ENCODE measurements at places on chromosomes 2 and 18.
A peak's percentile ranks its signal among the peaks of the same experiment; 100 is the strongest.

- DNase-seq, result no peak
These were observed 487.5 kb downstream of the SUCLG1 start for GRCh38 chr2:83971547-83971946.

- no peak for DNase-seq
These were observed 412.3 kb upstream of the RGPD4 start for GRCh38 chr2:107414376-107414775.

DNA sequence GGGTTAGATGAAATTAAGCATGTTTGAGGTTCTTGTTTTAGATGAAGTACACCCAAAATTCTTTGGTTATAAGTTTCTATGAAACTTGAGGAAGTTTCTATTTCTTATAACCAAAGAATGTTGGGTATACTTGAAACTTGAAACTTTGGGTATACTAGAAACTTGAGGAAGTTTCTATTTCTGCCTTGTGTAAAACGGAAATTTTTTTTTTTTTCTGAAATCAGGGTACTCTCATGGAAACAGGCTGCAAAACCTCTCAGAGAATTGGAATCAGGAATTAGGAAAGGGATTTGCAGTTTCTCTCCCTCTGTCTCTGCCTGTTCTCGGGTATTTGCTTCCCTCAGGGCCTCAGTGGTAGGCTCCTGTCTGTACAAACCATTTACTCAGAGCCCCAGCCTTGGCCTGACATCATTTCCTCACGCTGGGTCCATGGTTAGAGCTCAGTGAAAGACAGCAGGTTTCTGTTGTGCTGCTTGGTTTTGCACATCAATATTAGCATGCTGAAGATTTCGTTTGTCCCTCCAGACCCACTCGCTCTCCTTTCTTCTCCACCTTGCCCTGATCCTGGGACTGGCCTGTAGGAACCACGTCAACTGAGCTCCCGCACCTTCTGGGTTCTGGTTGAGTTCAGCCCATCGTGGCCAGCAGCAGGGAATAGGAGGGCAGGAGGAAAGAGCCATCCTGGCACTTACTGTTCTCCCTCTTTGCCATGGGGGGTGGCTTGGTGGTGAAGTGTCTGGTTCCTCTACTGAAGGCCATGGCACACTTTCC lies 106.4 kb downstream of the POLR1A start:
- peak; percentile 51 for DNase-seq

- no peak for DNase-seq
These were observed 321.6 kb upstream of the HS6ST1 start for GRCh38 chr2:128640166-128640844.

GRCh38 chr18:71221405-71221804 lies 932.6 kb downstream of the SOCS6 start:
- no peak for DNase-seq

DNA sequence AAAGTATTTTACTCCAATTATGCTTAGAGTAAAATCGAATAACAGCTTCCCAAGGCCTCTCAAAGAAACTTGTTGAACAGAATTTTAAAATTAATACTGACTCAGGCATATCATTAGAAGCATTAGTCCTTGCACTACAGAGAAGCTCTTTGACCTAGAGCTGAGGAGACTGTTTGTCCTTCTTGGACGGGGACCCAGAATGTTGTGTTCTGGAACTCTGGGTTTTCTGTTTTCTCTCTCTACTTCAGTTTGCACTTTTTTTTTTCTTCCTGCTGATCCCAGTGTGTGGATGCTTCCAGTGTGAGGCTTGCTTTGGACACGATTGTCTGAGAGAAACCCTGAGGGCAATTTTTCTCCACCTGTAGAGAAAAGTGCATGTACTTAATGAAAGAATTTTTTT lies 847.6 kb downstream of the SOCS6 start:
- DNase-seq, result no peak

GRCh38 chr2:235898766-235899165 lies 269.4 kb downstream of the GBX2 start:
- DNase-seq, result no peak

GRCh38 chr2:13021470-13021957 lies 304.8 kb downstream of the TRIB2 start:
- peak; percentile 45 for DNase-seq

DNA sequence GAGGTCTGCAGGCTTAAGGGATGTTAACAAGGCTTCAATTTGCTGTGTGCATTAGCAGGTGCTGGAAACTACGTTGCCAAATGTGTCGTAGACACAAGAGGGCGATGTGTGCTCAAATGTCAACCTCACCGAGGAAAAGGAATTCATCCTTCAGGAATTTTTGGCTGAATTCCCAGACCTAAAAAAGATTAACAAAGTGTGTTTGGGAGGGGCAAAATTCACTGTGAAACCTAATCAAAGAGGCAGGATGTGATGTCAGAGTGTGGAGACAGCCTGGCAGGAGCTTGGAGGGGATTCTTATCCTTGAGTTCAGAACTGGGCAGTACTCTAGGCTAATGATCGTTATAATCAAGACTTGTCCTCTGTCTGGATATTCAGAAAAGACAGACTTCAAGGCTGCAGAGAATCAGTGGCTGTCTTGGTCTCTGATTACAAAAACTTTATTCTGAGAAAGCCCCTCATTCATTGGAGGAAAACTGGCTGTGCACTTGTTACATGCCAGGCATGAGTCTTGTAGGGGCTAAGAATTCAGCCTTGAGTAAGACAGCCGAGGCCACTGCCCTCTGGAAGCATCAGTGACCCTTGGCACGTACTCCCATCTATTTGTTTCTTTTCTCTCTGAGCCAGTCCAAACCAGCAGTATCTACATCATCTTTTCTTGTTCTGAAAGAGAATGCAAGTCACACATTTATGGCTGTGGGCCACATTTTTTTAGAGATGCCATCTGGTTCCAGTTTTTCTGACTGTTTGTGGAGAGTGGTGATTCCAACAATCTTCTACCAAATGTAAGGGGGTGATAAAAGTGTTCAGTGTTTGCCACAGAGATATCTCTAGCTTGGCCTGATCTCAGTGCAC lies 18.7 kb upstream of the SCYGR1 start:
- DNase-seq, result peak; percentile 96

GRCh38 chr2:69914950-69915945 lies at the start of gene MXD1:
Gene MXD1 (plus strand): TSS chr2:69915109. CDS start chr2:69915331, 222 bp downstream.
- peak; percentile 52 for DNase-seq

DNA sequence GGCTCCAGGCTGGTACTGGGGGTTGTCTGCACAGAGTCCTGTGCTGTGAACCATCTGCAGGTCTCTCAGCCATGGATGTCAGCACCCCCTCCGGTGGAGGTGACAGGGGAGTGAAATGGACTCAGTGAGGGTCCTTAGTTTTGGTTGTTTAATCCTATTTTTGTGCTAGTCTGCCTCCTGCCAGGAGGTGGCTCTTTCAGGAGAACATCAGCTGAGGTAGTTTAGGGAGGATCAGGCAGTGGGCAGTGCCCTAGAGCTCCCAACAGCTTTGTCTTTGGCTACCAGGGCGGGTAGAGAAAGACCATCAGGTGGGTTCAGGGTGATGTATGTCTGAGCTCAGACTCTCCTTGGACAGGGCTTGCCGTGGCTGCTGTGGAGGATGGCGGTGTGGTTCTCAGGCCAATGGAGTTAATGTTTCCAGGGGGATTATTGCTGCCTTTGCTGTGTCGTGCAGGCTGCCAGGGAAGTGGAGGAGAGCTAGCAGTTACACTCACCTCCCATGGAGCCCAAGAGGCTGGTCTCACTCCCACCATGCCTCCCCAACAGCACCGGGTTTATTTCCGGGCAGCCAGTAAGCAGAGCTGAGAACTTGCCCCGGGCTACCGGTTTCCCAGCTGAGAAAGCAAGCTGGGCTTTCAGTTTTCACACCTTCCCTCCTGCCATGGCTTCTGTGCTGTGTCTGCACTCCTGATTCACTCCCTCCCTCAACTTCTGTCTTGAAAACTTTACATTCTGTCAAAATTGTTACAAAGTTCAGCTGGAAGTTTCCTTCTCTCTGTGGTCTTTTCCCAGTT lies 563.4 kb downstream of the XIRP2 start:
- DNase-seq, result no peak

GRCh38 chr2:71850306-71850801 lies 297.3 kb downstream of the CYP26B1 start:
- DNase-seq, result no peak

GRCh38 chr2:95388856-95389244 lies 13.7 kb upstream of the FAHD2A start:
- DNase-seq, result no peak

GRCh38 chr18:42534313-42534712 lies 579.3 kb downstream of the PIK3C3 start:
- no peak for DNase-seq

- no peak for DNase-seq
These were observed 21.2 kb upstream of the MAL start for GRCh38 chr2:95004287-95004686.

DNA sequence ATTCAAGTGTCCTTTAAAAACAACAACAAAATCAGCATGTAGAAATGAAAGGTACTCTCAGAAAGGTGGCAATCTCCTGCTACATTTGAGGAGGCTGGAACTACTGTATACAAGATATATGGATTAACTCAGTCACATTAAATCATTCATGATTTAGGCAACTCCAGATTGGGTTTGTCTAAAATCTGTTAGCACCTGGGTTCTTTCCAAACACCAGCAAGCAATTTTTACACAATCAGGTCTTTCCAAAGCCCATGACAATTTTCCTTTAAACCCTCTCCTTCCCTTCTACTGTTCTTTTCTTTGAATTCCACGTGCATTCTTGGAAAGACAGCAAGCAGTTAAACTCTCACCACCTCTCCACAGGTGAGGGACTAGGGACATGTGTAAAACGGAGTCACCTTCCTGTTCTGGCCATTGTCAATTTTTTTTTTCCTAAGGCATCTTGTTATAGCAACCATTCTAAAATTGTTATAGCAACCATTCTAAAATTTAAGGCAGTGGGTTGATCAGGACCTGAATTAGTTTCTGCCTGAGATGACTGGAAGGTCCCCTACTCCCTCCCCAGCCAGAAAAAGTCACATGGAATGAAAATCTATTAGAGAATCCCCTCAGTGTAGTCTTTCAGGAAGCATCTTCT lies 113.9 kb downstream of the ANKRD44 start:
- DNase-seq, result no peak

DNA sequence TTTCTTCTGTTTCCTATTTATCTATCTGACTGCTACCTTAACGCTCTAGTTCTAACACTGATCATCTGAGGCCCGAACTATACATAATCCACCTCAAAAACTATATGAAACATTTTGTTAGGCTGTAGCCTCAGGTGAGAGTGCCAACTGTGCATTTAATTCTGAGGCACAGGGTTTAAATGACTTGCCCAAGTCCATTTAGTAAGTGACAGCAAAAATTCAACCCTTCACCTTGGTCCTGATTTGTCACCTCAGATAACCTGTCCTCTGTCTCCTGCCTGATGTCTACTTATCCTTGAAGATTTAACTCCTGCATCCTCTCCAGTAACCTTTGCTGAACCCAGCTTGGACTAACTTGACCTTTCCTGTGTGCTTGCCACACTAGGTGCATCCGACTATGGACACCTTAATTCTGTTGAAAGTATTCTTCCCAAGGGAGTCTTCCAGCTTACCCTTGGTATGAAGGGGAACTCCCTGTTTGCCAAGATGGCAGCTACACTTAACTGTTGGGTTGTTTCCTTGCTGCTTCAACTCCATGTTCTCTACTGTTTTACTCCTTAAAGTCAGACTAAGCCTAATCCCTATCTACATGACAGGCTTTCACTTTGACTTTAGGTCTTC lies 23.5 kb downstream of the CD302 start:
- DNase-seq, result no peak

DNA sequence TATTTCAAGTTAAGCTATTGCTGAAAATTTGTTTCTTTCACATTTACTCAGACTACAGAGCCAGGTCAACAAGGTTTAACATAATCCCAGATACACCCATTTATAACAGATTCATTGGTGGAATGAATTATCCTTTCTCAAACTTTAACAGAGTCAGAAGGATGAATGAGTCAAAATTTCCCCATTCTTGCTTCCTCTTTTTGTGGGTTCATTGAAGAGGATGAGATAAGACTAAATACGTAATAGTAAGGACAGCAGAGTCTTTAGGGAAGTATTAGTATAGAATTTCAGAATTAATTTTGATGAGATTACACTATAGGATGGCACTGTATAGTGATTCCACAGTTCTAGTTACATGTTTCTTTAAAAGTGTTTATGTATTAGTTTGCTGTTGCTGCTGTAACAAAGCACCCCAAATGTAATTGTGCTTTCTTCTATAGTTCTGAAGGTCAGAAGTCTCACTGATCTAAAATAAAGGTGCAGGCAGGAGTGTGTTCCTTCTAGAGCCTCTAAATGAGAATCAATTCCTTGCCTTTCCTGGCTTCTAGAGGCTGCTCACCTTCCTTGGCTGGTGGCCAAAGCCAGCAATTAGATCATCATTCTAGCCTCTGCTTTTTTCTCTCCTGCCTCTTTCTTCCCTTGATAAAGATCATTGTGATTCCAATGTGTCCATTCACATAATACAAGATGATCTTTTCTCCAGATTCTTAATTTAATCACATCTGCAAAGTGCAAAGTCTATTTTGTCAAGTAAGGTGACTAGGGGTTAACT lies 309.3 kb upstream of the PIK3C3 start:
- DNase-seq, result no peak

DNA sequence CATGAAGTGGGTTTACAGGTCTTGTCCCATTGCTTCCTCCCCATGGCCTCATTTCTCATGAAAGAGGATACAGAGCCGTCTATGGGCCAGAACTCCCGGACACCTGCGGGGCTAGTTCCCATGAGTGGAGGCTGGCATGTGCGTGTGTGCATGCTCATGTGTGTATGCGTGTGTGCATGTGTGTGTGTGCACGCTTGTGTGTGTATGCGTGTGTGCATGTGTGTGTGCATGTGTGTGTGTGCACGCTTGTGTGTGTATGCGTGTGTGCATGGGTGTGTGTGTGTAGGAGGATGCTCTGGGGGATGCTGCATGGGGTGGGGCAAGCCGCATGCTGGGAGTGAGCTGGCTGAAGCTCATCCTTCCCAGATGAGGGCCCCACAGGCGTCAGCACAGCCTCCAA lies 20.8 kb downstream of the INHBB start:
- DNase-seq, result no peak

DNA sequence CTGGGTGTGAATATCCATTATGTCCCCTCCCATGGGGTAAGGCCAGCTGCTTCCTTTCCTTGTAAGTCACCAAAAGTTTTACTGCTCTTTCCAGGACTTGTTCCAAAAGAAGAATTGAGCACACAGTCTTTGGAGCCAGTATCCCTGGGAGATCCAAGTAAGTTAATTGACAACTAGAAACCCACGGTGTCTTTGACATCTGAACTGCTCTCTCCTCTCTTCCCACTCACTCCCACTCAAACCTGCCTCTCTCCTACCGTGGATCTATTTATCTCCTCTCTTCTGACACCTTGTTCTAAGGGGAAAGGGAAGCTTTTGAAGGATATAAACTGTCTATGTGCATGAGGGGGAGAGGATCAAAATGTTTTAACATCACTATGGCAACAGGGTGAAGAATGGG lies 86.7 kb downstream of the VIT start:
- DNase-seq, result no peak

- no peak for DNase-seq
These were observed 172.1 kb downstream of the MYCN start for GRCh38 chr2:16112251-16112971.

DNA sequence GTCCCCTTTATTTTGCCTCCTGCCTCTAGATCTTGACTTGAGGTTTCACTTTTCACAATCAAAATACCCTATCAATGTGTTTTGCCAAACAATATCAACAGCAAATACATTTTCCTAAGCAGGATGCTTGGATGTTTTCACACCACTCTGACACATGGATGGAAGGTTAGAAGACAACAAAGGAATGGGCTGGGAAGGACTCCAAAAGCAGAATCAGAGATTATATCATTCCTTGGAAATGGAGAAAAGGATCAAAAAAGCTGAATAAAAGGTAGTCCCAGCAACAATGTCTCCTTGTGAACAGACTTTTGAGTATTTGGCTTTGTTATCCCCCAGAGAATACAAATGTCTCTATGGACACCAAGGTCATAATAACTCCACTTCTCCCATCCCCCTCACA lies 170.8 kb downstream of the ETAA1 start:
- no peak for DNase-seq

GRCh38 chr2:201574766-201575165 lies 68.5 kb downstream of the TMEM237 start:
- no peak for DNase-seq

Measured in eye (tissue), 1 donor.